ENCODE measurements at places on chromosomes 3 and 15.
A peak's percentile ranks its signal among the peaks of the same experiment; 100 is the strongest.

DNA sequence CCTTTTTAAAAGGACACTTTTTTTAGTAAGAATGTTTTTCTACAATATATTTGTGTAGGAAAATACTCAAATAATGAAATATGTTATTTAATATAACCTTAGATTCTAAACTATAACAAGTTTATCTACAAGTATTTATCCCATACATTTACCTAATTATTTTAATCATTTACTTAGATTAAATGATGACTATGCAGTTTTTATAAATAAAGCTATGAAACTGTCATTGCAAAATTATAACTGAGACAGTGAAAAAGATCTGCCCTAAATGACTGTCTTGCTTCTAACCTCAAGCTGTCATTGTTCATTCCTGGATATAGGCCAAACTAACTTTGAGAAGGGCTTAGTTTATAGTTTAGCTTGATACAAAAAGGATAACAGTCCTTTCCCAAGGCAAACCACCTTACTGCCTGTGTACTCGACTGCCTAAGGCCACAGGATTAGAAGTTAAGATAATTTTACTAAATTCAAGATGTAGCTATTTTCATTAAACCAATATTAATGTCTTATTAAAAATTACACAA, 84.1 kb downstream of the GLDN start:
- DNase-seq, result no peak

- DNase-seq, result no peak
Measured at GRCh38 chr3:190361791-190362190, 26.2 kb upstream of the CLDN16 start.

- no peak for DNase-seq
Measured at GRCh38 chr15:63669074-63669473, 71.9 kb downstream of the FBXL22 start.

DNA sequence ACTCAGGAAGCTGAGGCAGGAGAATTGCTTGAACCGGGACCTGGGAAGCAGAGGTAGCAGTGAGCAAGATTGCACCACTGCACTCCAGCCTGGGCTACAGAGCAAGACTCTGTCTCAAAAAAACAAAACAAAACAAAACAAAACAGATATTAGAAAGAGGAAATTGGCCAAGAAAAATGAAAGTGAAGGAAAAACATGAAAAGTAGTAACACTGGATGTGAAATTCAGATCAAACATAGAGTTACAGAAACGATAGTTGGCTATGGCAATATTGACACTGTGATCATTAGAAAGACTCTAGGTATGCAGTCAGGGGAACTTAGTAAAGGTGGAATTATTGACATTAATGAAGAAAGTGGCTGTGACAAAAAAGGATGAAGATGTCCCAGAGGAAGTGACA, 13.2 kb upstream of the TIPARP start:
- no peak for DNase-seq

DNA sequence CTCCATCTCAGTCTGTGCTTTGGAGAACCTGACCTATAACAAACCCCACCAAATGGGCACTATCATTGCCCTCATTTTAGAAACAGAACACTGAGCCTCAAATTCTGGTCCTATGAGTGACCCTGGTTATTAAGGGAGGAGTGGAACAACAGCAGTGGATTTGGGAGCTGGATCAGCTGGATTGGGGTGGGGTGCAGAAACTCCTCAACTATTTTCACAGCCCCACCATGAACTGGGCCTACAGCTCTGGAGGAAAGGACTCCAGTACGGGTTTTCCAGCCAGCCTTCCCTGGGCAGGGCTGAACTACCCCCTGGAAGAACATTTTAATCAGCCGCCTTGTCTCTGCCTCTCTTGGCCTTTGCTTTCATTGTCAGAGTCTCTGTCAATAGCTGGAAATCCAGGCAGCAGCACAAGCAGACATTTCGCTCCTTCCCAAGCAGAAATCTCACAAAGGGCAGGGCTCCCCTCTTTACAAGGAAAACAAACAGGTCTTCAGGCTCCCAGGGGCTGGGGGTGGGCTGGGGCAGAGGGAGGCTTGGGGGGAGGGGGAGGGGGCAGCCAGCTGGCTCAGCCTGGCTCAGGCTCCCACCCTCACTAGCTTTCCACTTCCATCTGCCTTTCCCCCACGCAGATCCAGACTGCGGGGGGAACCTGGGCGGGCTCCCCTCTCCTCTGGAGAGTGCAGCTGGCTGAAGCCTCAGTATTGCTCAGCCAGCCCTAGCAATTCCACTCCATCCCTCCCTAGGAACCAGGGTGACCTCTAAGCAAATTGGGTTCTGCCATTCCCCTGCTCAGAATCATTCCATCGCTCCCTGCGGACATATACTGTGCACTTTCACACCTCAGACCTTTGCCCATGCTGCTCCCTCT, 13.7 kb upstream of the TLE3 start:
- peak; percentile 89 for DNase-seq

GRCh38 chr3:45553469-45553974, 41.0 kb upstream of the LIMD1 start:
- DNase-seq, result no peak

- no peak for DNase-seq
Measured at GRCh38 chr15:66650433-66650832, 51.6 kb upstream of the SMAD6 start.

GRCh38 chr3:97841956-97842355, 20.1 kb downstream of the CRYBG3 start:
- DNase-seq, result no peak

- DNase-seq, result no peak
Measured at GRCh38 chr3:152348436-152349177, 79.9 kb downstream of the MBNL1 start.

GRCh38 chr15:85010071-85010385, 28.4 kb downstream of the PDE8A start:
- no peak for DNase-seq

DNA sequence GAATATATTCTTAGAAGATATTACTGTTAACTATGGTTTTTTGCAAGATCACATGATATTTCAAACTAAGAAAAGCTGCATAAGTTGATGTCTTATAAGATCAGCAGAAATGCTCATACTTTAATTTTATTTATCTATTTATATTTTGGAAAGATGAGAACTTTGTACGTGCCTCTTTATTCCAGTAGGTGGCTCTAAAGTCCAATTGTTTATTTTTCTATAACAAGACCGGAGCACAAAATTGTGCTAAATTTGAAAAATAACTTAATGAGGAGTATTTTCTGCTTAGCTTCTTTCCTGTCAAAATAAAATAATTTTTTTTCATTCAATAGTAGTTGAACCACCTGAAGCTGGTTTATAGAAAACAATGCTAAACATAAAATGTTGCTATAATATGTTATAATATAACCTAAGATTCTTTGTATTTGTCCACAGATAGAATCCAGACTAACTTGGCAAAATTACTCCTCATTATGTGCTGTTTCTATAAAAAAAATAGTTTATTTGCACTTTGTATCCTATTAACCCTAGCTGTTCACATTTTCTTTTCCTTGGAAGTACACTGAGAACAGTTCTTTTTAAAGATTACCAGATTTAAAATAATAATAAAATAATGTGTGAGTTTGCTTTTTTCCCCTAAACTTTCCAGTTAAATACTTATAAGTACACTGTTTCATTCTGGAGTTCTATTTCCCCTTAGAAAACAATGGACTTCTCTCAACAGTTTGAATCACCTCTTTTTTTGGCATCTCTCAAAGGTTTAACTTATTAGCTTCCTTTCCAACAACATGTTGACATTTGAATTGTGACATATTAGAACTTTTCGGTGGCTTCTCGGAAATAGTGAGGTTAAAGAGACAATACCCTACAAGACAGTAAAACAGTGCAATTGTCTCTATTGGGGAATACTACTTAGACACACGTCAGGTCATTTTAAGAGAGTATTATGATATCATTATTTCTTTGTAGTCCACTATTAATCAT, 530.0 kb downstream of the MECOM start:
- DNase-seq, result no peak

Data from left kidney (tissue), 8 donors.